ENCODE measurements at places on chromosomes 3 and 15.

DNA sequence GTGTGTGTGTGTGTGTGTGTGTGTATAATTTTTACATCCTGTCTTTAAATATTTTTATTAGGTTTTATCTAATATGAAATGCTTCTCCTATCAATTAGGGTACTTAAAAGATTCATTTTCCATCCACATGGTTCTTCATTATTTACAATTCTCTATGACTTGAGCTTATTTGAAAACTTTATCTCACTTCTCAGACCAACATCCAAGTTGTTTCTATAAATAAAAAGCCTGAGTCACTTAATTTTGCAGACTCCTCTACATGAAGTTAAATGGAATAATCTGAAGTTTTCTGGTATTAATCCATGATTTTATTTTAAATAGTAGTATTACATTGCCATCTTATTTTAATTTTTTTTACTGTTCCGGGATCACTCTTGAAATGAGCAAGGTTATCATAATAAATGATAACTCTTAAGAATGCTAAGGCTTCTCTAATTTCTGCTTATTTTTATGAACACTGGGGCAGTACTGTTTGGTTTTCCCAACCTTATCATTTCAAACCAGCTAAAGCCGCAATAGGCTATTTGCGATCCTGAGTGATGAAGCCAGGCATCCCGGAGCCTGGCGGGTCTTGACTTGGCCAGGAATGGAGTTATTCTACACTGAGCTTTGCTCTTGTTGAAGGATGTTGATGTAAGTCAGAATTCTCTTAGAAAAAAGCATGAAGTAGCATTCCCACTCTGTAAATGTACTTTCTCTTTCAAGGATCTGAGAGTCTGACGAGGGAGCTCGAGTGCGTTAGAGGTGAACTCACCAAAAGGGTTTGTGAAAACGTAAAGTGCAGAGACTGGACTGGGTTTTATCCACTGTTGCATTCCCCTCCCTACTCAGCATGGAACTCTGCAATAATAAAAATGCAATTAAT, 220.2 kb upstream of the LRTM1 start:
- DNase-seq = no peak

DNA sequence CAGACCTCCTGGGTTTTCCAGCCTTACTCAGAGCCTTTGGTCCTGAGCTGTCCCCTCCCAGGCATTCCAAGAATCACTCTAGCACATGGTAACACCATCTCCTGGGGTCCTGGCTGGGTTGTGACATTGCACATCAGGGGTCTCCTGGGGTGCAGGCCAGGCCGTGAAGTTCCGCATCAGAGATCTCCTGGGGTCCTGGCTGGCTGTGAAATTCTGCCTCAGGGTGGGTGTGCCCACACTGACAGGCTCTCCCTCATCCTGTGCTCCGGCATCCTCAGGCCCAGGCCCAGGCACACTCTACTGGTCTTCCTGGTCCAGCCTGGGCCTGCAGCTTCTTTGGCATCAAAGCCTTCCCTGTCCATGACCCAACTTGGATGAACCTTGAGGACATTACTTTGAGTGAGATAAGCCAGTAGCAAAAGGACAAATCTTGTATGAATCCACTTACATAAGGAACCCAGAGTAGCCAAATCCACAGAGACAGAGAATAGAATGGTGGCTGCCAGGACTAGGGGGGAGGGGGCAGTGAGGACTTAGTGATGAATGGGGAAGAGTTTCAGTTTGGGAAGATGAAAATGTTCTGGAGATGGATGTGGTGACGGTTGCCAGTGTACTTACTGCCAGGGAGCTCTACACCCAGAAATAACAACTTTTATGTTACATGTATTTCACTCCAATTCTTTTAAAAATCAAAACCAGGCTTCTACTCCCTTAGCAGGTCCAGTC, 49.1 kb upstream of the KLF13 start:
- DNase-seq = no peak

GRCh38 chr3:53495520-53496391, 1.3 kb downstream of the CACNA1D start:
- DNase-seq = no peak

DNA sequence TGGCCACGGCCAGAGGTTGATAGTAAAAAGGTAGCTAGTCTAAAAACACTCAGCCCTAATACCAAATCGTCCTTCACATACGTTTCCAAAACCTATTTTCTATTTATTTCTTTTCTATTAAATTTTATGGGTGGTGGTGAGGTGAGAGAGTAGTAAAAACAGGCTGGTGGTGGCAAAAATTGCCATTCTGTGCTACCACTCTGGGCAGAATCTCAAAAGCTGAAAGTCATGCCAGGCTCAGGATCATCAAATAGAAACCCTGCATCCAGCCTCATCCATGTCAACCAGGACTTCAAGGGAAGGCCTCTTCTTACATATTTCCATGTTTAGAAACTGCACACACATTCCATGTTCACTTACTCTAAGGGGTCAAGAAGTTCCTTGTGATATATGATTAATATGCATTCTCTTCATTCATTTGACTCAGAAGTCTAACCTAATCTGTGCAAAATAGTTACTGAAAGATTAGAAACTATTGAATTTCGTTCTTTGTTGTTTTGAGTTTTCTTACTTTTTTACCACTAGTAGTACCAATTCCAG, 153.1 kb downstream of the TNIK start:
- DNase-seq = no peak

GRCh38 chr15:80179935-80180334, 27.1 kb downstream of the FAH start:
- DNase-seq = no peak

GRCh38 chr3:31093606-31094005, 199.1 kb upstream of the GADL1 start:
- DNase-seq = no peak

- no peak for DNase-seq
These were observed 31.4 kb upstream of the ITPKA start for GRCh38 chr15:41462084-41462795.
